Sigmoid colon (tissue), 7 donors: ENCODE measurements at places on chromosomes 12 and 14. TPM values are rescaled to one million over a fixed set of nuclear protein-coding genes. Genes with fewer than 3 reads are reported as not detected.
A peak's percentile ranks its signal among the peaks of the same experiment; 100 is the strongest.

FIGNL2 gene
- total RNA-seq = not detected

RILPL2 gene
- total RNA-seq = 4.3 TPM

ITGB7 gene
- 2.9 TPM for total RNA-seq

SYCP3 gene
- 0.14 TPM for total RNA-seq

CEBPE gene
- not detected for total RNA-seq

PLA2G1B gene
- not detected for total RNA-seq

DNA sequence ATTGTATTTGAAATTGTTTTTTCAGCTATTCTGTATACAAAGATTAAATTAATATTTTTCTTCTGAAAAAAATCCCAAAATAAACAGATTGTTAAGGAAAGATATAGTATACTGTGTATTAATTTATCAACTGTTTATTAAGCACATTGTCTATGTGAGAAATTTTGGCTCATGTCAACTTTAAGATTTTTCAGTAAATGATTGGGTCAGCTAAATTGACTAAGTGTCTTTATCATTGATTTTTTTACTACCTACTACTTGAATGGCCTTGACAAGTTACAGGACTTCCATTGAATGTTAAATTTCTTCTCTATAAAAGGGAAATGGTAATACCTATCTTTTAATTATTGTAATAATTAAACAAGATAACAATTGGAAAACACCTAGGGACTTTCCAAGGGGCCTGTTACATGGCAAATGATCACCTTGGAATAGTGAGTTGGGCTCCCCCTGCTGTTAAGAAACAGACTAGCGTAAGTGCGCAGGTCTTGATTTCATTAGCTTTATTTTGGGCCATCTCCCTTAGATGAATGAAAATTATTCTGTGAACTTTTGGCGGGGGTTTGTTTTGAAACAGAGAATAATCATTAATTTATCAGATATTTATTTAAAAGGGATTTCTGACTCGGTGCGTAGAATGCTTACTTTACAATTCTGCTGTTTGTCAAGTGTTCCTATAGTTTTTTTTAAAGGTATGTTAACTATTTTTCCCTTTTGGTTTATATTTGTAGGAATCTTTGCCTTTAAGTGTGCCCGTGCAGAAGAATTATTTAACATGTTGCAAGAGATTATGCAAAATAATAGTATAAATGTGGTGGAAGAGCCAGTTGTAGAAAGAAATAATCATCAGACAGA, 14.5 kb upstream of the CCT2 start:
- DNase-seq = peak; percentile 68

- DNase-seq = no peak
Observed at GRCh38 chr12:96401076-96401871, 1.0 kb upstream of the CDK17 start.

GRCh38 chr14:39229222-39229543, 4.5 kb upstream of the MIA2 start:
- DNase-seq = no peak

DNA sequence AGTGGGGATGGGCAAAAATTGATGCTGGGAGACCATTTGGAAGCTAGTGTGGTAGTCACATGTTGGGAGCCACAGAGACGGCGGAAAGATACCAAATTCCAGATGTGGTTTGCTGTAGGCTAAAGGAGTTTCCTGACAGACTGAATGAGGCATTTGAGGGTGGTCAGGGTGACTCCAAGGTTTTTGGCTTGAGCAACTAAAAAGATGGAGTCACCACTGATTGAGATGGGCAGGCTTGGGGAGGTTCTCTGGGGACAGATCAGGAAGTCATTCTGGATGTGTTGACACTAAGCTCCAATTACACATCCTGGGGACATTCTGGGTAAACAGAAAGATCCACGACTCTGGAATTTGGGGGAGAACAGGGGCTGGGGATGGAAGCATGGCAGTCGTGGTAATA, 15.5 kb upstream of the SERPINA9 start:
- no peak for DNase-seq

- DNase-seq = no peak
Observed at GRCh38 chr14:69572841-69573135, 1.9 kb downstream of the CCDC177 start.

DNA sequence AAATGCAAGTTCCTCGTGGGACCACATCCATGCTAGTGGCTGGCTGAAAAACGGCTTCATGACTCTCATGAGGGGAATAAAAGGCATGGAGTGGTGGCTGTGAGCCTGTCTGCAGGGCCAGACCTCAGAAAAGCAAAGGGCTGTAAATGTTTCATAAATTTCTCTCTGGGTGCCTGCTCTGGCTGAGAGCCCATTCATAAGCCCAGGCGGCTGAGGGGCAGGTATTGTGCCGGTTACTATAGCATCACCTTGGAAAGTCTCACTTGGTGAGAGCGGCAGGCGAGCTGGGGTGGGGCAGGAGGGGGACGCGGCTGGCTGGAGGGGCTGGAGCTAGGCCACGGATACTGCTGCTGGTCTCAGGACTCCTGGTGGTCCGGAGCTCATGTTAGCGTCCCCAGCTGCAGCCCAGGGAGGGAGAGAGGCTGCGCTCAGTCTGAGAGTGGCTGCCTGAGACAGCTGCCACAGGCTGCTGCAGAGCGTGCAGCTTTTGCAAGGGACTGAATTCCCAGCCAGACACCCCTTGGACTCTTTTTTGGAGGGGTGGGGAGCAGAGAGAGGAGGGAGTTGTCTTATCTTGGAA, at the start of gene SLC17A8:
SLC17A8 (plus strand) TSS at position 431 of the 580 bp plus-strand sequence. CDS start 318 bp downstream, outside the sequence.
- no peak for DNase-seq

DNA sequence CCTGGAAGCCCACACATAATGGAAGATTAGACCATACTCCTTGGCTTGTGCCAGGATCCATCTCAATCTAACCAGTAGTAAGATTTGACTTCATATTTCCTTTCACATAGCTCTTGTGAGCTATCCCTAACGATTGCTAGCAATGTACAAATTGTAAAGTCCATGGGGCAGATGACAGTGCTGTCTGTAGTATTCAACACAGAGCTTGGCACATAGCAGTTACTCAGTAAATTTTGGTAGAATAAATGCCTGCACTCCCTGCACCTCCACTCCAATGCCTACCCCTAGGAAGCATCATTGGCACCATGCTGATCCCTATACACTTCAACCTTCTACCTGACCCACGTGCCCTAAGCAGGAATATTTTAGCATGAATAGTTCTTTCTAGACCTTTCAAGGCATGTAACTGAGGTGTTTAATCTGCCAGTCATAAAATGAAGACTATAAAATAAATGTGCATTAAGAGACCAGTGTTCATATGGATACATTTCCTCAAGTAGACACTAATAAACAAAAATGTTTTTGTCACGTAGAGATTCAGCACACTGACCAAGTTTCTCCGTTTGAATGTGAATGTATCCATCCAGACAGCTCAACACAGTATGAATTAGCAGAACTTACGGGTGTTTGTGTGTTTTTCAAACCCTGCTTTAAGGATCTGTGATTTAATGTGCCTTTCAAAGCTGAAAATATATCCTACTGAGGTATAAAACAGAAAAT, 98.8 kb downstream of the BMP4 start:
- DNase-seq = no peak

- no peak for DNase-seq
Observed at GRCh38 chr12:130162267-130162666, at the start of gene FZD10. Gene FZD10 (plus strand): TSS chr12:130162464. CDS start chr12:130162943, 479 bp downstream.

DNA sequence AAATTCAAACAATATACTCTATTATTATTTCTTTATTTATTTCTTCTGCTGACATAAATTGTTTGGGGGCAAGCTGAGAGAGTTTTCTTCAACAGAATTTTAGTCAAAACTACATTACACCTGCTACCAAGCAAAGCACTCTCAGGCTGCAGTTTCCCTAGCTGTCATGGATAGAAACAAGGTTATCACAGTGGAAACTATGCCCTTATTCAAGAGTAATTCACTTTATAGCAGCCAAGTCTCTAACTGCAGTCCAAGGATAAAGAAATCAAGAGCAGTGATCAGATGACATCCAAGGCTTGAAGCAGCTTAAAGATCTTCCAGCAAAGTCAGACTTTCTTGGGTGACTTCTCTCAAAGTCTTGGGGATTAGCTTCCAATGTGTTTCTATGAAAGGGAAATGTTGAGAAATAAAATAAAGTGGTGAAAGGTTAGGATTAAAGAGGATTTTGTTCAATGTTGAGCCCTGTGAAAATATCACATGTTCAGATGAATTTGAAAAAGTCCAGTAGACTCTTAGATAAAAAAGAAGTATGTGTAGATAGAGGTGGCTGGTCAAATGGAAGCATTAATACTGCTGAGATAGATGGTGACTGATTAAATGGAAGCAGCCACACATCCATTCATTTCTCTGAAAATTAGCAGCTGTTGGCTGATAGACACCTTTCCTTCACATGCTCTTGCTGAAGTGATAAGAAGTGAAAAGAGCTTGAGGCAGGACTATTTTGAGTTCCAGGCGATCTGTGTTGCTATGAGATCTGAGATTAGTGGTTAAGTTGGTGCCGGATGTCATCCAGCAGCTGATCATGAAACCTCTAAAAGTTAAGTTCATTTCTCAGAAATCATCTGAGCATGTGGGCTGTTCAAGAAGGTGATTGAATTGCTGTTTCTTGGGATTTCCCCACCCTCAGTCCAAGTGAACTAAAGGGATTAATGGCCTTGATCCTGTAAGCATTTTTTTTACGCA, 257.8 kb upstream of the BTG1 start:
- DNase-seq = no peak

GRCh38 chr14:63361790-63362189, 43.1 kb upstream of the GPHB5 start:
- DNase-seq = no peak

DNA sequence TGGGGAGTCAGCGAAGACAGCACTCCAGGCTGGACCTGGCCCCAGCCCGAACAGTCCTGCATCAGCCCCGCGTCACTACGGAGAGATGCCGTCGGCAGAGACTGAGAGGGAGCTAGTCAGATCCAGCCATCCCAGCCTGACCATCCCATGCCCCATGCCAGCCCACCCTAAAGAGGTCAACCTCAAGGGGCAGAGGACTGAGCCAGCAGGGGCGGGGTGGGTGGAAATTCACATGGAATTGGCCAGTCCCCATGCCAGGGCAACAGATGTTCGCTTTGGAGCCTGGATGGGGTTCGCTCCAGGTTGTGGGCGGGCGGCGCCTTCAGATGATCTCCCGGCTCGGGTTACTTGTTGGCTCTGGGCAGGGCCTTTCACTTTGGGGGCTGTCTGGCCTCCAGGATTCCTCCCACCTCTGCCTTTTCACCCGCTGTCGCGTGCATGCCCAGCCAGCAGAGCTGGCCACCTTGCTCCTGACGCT, 154.3 kb downstream of the TSPAN9 start:
- DNase-seq = no peak

- no peak for DNase-seq
Observed at GRCh38 chr14:67187826-67188225, 1.4 kb upstream of the GARIN2 start.

DNA sequence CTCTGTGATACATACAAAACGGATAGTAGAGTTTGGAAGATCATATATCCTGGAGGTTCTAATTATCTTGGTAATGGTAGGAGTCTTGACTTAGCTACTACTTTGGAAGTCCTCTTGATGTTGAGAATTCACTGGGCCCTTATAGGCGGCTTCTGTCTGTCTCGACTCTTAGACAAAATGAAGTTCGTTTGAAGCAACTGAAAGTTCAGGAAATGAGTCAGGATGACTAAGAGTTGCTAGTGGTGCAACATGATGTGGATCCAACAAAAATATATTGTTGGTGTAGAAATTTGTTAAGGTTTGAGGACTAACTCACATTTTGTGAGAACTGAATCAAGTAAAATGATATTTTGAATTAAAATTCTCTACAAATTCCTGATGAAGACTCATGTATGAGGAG, 272.7 kb downstream of the AEBP2 start:
- no peak for DNase-seq

- DNase-seq = no peak
Observed at GRCh38 chr12:62767496-62767895, 167.5 kb downstream of the PPM1H start.

DNA sequence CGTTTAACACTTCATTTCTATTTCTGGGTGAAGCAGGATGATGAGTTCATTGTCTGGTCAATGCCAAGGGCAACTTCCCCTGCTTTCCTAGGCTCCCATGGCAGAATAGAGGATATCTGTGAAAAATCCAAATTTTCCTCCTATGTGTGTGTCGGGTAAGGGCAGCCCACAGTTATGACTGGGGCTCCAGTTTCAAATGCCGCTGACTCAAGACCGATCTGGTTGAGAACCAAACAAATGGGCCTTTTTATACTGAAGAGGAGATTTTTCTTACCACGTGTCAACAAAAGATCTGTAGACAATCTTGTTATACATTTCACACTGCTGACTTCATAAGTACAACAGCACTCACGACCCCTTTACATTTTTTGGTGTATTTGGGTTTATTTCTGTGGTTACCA, 120.8 kb downstream of the CHST11 start:
- no peak for DNase-seq
